ENCODE measurements at places on chromosomes 7 and 10.
A peak's percentile ranks its signal among the peaks of the same experiment; 100 is the strongest.

DNA sequence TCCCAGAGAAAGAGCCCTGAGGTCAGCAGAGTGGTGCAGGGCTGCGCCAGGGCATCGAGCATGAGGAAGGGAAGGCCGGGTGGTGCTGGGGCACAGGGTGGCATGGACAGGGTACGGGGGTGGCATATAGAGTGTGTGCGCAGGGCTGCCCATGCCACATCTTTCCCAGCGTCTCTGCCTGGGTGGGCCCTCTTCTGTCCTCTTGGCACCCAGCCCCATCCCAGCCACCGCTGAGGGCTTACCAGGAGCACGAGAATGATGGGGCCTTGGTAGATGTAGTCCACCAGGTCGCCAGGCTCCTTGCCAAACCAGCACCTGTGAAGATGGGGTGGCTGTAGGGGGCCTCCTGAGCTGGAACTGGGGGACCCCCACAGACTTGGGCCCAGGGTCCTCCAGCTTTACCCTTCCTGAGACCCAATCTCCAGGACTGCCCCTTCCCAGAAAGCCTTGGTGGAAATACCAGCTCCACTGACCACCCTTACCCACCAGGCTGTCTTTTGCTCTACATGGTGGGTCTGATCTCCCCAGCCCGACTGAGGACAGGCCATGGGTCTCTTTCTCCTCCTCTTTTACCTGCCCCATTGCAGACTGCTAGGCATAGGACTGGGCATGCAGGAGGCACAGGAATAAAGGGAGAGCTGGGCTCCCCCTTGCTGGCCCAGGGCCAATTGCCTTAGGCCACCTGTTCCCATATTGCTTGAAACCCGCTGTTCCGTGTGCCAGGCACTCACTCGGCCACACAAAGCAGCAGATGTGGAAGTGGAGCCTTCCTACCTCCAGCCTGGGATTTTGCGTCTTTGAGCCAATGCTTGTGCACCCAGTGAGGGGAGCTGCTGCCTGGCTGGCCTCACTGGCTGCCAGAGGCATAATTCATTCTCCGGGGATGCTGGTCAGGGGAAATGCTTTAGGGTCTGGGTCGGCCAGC lies 21.7 kb downstream of the CRHR2 start:
- peak; percentile 67 for DNase-seq

DNA sequence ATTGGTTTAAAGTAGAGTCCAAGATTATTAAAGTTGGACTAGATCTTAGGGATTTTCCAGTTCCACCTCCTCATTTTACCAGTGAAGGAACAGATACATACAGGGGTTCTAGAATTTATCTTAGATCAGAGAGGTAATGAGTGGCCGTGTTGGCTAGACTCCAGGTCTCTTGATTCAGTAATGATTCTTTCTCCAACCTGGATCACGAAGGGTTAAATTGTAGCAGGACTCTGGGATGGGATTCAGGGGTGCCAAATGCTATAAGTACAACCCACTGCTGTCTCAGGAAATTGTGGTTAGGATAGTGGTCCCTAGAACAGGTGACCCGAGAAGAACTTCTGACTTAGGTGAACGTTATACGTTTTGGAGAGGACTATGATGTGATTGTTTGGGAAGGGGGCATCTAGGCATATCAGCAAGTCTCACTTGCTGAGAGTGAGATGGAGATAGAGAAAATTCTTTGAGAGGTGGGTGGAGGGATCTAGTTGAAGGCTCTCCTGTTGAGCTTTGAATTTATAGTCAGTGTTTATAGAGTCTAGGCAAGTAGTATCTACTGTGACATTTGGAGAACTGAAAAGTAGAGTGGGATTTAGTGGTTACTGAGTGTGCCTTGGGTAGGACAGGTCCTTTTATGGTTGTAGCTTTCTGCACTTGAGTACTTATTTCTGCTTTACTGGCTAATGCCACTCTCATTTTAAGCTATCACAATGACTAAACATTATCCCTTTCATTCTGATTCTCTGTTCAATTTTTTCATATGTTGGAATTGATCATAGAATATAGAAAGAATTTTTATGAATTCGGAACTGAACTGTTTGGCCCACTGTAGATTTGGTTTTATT lies 58.3 kb downstream of the ST7 start:
- no peak for DNase-seq

DNA sequence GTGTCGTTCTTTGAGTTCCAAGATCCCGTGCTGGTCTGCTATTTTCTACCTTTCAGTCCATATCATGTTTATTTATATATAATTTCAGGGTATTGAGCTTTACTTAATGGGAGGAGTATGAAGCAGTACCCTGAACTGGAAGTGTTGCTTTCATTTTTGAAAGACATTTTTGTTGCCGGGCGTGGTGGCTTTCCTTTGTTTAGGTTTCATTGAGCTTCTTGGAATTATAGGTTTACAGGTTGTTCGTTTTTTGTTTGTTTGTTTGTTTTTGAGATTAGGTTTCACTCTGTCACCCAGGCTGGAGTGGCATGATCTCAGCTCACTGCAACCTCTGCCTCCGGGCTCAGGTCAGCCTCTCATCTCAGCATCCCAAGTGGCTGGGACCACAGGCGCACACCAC lies 7.4 kb downstream of the ZNF487 start:
- DNase-seq = no peak

GRCh38 chr10:88316292-88316861 lies 266.7 kb downstream of the RNLS start:
- DNase-seq = no peak

DNA sequence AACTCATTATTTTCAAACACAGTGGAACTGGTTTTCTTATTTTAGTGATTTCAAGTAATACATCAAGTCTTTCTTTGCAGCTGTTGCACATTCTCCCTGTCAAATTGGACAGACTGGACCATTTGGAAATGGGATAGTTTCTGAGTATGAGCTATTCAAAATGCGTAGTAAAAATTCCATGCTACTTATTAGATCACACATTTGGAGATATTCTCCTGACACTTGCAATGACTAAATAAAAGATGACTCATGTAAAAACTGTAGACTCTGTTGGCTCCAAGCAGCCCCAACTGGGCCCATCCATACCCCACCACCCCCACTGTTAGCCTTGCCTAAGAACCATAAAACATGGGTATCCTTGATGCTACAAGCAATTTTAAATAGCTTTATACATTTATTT lies 25.9 kb upstream of the BICC1 start:
- no peak for DNase-seq

DNA sequence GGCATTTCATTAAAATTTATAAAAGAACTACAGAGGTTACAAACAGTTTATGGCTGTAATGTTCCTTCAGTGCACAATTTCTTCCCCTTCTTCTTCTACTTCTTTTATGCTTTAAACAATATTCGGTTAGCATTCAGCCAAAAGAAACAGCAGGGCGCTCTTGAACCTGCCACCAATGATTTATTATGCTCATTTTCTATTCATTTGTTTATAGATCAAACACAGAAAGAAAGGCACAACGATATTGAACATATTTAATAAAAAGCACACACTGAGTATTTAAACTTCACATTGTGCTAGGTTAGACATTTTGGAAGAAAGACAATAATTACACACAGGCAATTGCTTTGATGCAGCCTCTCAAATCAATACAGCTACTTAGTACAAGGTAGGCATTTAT lies 1025.8 kb upstream of the LRRN3 start:
- no peak for DNase-seq

- peak; percentile 69 for DNase-seq
These were observed 91.2 kb upstream of the MPP7 start for GRCh38 chr10:28393956-28394568.

DNA sequence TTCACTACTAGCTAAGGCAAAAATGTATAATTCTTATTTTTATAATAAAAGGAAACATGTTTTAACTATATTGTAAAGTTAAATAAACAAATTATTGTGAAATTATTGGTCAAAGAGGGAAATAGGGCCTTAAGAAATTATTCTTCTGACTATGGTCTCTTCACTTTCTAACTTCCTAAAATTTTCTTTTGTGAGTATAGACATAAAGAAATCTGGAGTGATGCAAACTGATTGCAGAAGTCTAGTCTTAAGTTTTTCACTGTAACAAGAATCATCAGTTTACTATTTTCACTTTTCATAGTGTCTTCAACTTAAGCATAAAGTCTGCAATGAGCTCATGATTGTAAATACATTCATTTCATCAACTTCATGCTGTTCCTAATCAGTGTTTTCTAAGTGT lies 525.4 kb downstream of the TFEC start:
- no peak for DNase-seq

- no peak for DNase-seq
These were observed at the start of gene CAMK2B for GRCh38 chr7:44325201-44325671. Gene CAMK2B, minus strand, starts transcription at chr7:44325594. Its CDS starts 173 bp downstream, at chr7:44325421.
